Heart right ventricle (tissue), 16 donors: ENCODE measurements at places on chromosomes 3 and 15. TPM values are rescaled to one million over a fixed set of nuclear protein-coding genes. Genes with fewer than 3 reads are reported as not detected.
A peak's percentile ranks its signal among the peaks of the same experiment; 100 is the strongest.

Gene BTLA
- polyA plus RNA-seq = 0.03 TPM

Gene SLC28A1
- 1.3 TPM for polyA plus RNA-seq

Gene CATSPER2
- 0.28 TPM for polyA plus RNA-seq

Gene CLRN1
- polyA plus RNA-seq = not detected

Gene TTC21A
- 0.80 TPM for polyA plus RNA-seq

Gene GOLGA6L4
- polyA plus RNA-seq = 0.64 TPM

Gene BFSP2
- 0.17 TPM for polyA plus RNA-seq

Gene ETV5
- polyA plus RNA-seq = 5.3 TPM

DNA sequence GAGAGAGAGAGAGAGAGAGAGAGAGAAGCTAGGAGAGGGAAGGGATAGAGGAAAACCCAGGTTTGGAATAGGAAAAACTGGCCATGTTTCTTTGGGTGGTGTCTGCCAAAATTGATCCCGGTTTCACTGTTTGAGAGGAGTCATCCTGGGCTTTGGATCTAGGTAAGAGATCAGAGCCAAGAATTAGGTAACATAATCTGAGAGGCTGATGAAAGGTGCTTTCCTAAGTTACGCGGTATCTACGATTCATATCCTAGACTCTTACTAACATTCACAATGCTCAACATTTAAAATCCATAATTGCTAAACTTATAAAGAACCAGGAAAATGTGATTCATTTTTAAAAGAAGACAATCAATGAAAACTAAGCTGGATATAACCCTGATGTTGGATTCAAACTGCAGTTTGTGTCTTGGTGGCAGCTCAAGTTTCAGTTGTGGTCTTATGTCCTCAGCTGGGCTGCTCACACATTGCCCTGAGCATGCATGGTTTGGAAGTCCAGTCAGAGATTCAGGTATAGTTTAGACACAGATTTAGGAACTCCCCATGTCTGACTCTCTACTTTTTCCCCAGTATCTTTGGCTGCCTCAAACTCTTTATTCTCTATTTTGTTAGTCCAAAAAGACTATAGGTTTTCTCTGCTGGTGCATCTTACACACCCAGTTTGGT lies 42.5 kb upstream of the FMN1 start:
- no peak for DNase-seq

GRCh38 chr3:147572970-147573340 lies 163.8 kb downstream of the ZIC1 start:
- no peak for DNase-seq

DNA sequence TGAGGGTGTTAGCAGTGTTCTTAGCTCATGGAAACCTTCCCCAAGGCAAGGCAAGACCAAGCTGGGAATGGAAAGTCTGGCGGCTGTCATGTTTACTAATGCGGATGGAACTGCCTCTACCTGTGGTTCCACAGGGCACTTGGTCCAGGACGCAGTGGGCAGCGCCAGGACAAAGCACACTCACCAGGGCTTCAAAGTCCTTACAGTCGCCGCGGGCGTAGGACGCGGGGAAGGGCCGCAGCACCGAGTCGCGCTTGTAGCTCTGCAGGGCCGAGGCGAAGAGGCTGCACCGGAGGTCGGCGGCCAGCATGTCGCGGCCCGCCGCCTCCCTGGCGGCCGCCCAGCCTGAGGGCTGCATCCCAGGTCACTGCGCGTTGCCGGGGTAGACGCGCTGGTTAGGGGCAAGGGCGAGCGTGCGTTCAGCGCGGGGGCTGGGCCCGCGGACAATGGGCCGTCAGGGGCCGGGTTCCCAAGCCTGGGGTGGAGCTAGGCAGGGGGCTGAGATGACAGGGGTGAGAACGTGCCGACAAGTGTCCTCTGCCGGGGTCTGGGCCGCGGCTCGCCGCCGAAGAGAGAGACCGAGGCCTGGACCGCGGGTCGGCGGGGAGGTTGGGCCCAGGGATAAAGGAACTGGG lies 497 bp downstream of the PARP16 start:
- DNase-seq = peak; percentile 60

DNA sequence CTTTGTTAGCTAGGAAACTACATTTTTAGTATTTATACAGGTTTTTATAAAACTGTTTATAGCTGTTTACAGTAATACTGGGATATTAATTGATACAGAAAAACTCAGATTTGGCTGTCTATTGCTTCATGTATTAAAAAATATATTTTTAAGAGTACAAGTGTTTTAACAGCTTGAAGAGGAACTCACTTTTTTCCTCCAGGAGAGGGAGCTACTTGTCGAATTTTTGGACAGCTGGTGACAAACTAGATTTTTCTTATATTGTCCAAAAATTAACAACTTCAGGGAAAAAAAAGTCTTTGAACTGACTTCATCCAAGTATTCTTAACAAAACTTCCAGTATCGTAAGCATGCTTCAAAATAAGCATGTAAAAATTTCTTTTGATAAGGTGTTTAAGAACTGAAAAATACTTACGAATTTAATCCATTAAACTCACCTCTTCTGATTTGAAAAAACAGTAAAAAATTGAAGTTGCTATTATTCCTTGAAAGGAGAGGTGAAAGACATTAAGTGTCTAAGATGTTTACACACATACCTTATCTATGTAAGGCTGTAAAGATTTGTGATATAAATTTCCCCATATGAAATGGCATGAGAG lies 4.0 kb downstream of the DIPK2A start:
- DNase-seq = peak; percentile 12

DNA sequence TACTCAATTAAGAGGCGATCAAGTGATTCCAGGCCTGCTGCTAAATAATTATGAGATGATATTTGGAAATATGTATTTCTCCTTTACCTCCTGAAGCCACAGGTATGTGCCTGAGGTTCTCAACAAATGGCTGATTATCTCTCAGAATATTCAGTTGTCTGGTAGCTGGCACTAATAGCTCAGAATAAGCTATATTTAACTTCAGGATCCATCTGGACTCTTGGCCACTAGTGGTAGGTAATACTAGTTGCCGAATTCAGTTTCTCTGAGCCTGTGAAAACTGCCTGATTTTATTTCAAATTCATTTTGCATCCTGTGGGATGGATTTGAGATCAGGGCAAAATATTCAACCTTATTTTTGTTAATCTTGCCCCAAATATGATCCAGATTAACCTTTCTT lies 499.0 kb downstream of the DIPK2A start:
- no peak for DNase-seq

GRCh38 chr15:38733331-38733730 lies 168.7 kb upstream of the RASGRP1 start:
- DNase-seq = no peak

DNA sequence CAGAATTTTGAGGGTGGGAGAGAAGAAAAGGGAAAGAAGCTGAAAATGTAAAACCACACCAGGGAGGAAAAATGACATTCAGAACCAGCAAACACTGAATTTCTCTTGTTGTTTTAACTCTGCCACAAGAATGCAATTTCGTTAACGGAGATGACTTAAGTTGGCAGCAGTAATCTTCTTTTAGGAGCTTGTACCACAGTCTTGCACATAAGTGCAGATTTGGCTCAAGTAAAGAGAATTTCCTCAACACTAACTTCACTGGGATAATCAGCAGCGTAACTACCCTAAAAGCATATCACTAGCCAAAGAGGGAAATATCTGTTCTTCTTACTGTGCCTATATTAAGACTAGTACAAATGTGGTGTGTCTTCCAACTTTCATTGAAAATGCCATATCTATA lies 15.5 kb downstream of the GREM1 start:
- DNase-seq = no peak

- DNase-seq = peak; percentile 19
Measured at GRCh38 chr3:196440041-196440537, 7.9 kb upstream of the UBXN7 start.

DNA sequence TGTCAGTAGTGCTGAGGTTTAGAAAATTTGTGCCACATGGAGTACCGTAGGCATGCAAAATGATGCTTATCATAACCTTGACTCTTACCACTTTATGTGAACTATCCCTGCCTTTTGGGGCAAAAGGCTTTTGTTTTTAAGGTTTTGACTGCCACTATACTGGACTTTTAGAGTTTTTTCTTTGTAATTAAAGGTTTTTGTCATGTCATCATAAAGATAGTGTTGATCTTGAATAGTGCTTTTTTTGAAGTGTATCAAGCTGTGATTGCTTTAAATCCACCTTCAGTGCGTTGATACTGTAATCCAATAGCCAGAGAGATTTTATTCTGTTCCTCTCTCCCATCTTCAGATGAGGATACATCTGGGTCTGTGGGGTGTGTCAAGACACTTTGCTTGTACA lies 172.9 kb downstream of the ITPR1 start:
- DNase-seq = no peak

- DNase-seq = no peak
Measured at GRCh38 chr3:177831361-177831760, 634.1 kb upstream of the TBL1XR1 start.

DNA sequence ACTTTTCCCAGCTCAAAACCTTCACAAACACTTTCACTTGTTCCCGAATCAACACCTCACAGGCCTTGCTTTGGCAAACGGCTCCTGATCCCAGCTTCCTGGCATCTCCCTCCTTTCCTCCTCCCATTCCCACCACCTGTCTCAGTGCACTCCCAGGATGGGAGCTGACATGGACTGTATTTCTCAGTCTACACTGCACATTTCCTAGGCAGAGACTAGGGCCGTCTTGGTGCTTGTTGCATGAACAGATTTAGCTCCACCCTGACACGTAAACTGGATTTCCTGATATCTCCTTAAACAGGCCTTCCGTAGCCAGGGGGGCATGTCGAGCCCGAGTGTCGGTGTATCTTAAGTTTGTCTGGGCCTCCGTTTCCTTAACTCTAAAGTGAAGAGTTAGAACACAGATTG lies 790 bp upstream of the WHAMM start:
- no peak for DNase-seq

DNA sequence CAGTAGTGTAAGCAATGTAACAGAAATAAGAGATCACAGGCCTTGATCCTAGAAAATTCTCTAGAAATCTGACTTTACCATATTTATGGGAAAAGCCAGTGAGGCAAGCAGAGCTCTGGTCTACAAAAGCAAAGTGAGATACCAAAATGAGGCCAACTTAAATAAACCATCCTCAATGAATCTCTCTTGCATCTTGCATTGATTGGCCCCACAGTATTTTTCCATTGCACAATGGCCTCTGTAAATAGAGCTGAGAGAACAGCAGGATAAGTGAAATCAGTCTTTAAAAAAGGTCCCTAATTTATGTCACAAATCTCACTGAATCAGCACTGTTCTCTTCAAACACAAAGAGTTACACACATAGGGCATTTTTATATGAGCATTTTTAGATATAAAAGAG lies 8.9 kb downstream of the CFAP20DC start:
- no peak for DNase-seq

GRCh38 chr3:71089271-71089847 lies 494.2 kb downstream of the FOXP1 start:
- no peak for DNase-seq

DNA sequence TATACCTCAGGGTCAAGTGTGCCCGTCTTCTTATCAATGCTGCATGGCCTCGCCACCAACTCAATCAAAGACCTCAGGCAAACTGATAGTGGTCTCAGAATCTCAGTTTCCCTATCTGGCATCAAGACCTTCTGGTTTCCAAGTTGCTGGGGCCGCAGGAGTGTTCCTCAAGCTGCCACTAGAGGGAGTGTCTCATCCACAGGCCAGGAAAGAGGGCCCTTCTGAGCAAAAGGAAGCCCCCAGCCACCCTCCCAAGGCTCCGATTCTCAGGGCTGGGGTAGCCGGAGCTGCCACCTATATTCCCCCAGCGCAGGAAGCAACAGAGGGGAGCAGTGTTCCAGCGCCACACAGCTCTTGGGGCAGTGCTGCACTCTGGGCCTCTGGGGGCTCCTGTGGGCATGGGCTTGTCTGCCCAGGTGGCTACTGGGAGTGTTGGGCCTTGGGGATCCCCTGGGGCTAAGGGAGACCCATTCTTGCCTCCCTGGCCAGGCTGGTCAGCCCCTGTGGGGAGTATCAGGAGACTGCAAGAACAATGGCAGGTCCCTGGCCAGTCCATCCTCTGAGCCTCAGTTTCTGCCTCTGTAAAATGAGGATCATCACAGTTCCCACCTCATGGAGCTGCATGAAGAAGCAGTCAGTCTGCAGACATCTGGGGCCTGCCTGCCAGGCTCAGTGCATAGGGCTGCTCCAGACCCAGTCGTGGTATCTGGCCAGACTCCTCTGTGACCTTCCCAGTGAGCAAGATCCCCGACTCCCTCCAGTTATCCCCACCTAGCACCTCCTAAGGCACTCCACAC lies 23.4 kb upstream of the SEC13 start:
- DNase-seq = peak; percentile 36

GRCh38 chr3:24348348-24348747 lies 146.3 kb downstream of the THRB start:
- DNase-seq = no peak

DNA sequence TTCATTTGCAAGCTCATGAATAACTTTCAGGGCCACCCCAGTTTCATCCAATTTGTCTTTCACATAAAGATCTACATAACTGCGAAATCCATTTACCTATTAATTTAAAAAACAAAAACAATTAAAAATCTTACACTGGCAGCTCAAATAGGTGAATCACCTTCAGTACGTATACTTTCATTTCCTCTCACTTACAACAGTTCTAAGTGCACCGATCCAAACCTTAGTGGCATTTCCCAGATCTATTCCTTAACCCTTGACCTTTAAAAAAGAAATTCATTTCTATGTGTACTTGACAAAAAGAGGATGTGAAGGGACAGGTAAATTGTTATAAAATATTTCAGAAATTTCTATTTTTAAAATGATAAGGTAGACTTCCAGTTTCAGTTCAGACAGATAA lies 30.8 kb downstream of the TOP2B start:
- no peak for DNase-seq

GRCh38 chr3:45666757-45667431 lies 22.3 kb upstream of the SACM1L start:
- peak; percentile 65 for DNase-seq

DNA sequence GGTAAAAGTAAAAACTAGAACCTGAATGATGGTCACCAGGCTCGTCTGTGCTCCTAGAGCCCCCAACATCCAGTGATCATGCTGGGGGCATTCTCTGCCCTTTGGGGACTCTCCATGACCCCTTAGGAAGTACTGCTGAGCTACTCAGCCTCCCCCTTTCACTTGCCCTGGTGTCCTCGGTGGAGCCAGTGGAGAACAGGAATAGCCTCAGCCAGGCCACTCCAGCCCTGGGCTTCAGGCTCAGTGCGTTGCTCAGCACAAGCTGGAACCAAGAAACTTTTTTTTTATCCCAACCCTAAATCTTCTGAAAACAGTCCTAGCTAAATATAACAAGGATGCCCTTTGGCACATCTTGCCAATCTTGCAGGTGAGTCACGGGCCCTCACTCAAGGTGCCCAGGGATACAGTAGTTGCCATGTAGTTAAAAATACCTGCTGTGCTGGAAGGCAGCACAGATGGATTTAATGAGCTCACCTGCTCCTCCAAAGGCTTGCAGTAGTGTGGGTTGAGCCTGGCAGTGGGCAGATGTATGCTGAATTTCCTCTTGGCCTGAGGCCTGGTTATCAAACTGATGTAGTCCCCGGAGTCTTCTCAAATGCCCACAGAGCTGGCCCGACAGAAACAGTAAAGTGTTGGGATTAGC lies 46.9 kb upstream of the TMEM158 start:
- no peak for DNase-seq

GRCh38 chr3:98763819-98764418 lies 779 bp downstream of the ST3GAL6 start:
- DNase-seq = no peak
